ENCODE measurements at places on chromosomes 11 and 22.

GRCh38 chr11:69249311-69250185 is 44.4 kb upstream of the MYEOV start:
- DNase-seq = no peak

GRCh38 chr11:94647926-94648325 is 80.8 kb downstream of the PIWIL4 start:
- no peak for DNase-seq

DNA sequence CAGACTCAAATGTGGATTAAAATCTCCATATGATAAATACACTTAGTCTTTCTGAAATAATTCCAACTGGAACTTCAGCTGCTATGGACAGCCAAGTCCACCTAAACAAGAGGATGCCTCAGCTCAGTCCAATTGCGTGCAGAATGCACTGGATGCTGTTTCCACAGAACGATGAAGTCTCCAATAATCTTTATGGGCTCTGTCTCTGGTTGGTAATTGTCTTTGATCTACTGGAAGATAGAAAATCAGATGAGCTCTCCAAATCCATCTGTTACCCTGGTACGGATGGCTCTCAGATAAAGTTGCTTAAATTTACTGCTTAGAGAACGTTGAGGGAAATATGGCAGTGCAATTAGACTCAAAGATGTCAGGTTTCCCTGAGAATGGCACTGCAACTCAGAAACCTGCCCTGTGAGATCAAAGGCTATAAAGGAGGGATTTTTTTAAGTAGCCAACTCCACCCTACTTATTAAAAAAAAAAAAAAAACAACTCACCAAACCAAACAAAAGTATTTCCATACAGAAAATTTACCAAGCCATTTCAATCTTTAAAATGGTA is 859 bp upstream of the BIRC3 start:
- DNase-seq = no peak

DNA sequence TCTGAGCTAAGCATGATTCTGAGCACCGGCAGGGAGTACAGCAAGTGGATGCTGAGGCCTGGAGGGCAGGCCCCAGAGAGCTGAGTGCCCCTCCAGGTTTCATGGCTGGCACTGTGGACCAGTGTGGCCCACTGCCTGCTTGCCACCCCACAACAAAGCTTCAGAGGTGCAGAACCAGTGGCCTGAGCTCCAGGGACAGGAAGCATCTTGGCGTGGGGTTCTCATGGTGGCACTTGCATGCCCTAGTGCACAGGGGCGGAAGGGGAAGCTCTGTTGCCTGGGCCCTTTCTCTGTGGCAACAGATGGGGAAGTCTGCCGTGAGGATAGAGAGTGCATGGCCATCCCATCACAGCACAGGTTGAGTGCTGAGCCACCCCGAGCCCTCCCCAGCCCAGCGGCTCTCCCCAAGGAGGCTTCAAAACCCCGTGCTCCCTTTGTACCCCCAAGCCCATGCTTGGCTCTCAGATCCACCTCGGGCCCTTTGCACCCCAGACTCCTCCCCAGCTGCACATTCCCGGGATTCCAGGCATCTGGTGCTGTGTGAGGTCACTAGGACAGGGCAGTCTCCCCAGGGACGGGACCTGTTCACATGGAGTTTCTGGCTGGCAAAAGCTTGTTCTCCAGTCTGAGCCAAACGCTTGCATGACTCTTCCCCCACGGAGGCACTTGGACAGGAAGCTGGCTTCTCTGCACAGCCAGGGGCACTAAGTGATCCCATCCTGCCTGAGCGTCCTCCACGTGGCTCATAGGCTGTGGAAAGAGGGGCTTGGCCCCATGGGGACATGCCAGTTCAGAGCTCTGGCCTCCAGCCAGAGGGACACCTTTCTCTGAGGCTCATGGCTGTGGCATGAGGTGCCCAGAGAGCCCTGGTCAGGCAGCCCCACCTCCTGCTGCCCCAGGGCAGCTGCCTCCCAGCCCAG is 4.2 kb downstream of the SLC25A1 start:
- DNase-seq = no peak

DNA sequence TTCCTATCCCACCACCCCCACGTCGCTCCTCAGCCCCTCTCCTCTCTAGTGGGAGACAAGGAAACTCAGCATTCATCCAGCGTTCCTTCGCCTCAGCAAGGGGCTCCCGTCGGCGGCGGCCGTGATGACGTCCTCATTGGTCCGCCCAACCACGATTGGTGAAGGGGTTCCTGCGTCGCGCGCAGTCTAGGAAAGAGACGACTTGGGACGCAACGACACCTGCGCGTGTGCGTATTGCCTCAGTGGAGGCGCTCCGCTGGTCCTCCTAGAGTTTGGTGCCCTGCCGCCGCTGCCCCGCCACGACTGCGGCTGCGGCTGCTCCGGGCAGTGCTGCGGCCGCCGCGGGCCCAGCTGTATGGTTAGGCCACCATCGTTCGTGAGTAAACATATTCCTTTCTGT is 56.6 kb downstream of the CCDC81 start:
- no peak for DNase-seq

DNA sequence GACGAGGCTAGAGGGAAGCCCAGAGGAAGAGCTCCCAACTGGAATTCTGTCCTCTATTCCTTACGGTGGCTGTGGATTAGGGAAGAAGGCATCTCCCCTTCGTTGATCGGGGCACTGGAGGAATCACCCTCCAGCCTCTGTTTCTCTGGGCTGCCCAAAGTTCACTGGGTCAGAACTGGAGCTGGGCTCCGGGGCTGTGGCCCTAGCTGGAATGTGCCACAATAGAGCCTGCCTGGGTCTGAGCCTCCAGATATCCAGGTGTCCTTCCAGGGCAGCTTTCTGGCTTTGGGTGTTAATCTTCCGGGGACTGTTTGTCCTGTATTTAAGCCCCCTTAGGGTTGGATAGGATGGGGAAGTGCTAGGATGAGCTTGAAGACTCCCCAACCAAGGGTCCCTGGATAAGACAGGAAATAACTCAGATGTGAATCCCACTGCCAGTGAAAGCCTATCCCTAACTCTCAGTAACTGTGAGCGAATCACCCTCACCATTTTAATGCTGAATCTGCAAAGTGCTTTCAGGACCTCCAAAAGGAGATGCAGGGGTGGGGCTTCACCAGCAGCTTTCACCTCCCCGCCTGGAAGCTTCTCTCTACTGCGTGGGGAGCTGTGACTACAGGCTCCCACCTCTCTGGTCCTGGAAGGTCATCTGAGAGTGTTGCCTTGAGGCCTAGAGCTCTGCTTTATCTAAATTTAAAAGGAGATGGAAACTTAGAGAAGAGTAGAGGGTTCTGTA is 9.5 kb downstream of the YPEL4 start:
- DNase-seq = no peak

- DNase-seq = no peak
Observed at GRCh38 chr11:68523743-68524142, 63.2 kb downstream of the PPP6R3 start.

GRCh38 chr11:4466871-4467442 is 15.5 kb upstream of the OR52K1 start:
- DNase-seq = no peak

DNA sequence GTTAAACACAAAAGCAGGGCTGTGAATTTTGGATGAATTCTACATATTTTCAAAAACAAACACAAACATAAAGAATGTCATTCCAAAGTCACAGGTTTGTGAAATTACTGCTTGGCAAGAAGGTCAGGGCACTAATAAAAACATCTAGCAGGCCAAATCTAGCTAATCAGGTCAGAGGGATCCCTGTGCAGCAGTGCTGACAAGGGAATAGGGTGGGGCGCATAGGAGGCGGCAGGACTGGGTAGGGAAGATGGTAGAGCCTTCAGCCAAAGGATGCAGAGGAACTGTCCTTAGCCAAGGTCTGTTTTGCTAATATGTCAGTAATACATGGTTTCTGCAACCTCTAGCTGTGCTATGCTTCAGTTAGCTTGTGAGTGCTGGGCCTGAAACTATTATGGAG is 396.6 kb downstream of the TENM4 start:
- no peak for DNase-seq

DNA sequence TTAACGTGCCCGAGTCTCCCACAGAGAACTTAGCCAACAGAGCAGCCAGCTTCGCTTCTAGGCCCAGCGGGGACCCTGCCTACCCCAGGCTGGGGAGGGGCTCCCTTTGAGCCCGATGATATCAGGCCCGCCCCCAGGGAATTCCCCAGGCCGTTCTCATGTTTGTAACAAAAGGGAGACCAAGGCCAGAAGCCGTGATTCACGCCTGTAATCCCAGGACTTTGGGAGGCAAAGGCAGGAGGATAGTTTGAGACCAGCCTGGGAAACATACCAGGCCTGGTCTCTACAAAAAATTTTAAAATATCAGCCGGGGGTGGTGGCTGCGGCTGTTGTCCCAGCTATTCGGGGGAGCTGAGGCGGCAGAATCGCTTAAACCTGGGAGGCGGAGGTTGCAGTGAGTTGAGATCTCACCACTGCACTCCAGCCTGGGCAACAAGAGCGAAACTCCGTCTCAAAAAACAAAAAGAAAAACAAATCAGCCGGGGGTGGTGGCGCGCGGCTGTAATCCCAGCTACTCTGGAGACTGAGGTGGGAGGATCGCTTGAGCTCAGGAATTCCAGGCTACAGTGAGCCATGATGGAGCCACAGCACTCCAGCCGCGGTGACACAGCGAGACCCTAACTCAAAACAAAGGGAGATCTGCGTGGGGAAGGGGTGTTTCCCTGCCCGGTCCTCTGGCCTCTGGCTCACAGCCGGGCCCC is 1.7 kb downstream of the DRD4 start:
- DNase-seq = no peak

DNA sequence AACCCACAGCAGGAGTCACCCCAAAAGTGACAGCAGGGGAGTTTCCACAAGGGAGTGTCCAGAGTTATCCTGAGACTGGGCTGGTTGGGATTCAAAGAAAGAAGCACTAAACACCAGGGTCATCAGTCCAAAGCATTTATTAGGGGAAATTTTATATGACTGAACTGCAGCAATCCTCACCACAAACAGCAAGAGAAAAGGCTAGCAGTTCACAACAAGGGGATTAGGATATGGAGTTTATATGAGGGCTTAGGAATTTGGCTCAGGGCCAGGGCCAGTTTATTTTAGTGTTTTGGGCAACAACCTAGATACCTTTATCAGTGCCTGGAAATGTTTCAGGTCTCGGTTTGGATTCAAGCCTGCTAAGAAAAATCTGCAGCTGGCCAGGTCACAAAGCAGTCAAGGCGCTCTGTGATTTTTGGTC is 4.6 kb upstream of the TMEM126A start:
- DNase-seq = no peak

DNA sequence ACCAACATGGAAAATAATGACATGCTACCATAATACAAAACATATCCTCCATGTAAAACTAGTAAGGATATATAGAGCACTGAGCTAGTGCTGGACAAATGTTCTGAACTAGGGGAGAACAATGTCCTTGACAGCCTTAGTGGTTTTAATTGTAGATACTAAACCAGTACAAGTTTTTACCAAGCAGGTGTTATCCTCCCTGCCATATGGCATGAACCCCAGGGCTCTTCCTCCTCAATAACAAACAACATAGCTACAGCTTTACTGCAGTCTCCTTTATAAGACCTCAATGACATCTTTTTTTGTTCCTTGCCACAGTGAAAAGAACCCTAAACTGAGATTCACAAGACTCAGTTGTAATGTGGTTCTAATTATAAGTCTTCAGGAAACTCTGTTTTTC is 70.2 kb upstream of the GDPD4 start:
- DNase-seq = no peak

GRCh38 chr11:134366254-134366653 is 34.5 kb downstream of the GLB1L2 start:
- DNase-seq = no peak

DNA sequence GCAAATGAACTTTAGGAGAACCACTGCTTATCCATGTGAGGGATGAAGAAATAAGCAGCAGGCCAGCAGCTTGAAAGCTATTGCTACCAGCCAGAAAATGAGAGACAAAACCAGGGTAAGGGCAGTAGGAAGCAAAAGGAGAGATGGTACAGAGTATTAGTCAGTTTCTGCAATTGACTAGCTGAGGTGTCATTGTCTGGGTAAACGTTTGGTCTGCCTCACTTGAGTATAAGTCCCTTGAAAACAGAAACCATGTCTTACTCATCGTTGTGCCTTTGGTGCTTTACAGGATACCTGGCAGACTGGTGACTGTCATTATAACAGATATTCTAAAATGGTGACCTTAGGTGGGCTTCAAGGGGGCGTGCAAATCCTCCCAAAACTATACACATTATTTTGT is 63.9 kb upstream of the USP47 start:
- no peak for DNase-seq

GRCh38 chr11:96875712-96876111 is 485.9 kb downstream of the JRKL start:
- DNase-seq = no peak

DNA sequence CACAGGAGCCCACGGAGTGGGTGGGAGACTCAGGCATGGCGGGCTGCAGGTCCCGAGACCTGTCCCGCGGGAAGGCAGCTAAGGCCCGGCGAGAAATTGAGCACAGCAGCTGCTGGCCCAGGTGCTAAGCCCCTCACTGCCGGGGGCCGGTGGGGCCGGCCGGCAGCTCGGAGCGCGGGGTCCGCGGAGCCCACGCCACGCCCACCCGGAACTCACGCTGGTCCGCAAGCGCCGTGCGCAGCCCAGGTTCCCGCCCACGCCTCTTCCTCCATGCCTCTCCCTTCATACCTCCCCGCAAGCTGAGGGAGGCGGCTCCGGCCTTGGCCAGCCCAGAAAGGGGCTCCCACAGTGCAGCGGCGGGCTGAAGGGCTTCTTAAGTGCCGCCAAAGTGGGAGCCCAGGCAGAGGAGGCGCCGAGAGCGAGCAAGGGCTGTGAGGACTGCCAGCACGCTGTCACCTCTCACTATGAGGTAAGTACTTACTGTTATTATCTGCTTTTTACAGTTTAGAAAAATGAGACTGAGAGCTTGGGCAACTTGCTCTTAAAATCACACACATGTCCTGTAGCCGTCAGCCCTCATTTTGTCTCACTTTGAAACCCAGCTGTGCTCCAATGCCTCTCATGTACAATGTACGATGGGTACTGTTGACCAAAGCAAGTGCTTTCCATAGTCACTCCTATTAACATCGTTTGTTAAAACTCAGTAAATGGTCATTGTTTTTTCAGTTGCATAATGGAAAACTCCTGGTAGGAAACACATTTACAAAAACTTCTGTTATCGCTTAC is 12.2 kb upstream of the OR10D3 start:
- DNase-seq = no peak

DNA sequence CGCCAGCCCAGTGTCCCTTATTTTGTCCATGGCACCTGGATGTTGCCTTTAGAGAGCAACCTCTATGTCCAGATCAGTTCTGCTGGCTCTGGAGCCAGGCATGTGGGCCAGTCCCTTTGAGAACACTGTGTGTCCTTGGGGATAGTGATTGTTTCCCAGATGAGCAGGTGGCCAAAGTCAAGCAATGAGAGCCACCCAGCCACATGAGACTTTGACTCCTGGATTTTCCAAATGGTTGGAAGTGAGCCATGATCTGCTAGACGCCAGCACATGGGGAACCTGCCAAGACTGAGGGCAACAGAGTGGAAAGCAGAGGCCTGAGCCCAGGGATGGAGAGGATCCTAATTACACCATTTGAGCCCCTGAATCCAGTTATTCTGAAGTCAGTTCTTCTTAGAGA is 479.8 kb downstream of the OPCML start:
- no peak for DNase-seq

- DNase-seq = no peak
Observed at GRCh38 chr22:41875531-41876270, 39.2 kb downstream of the SHISA8 start.

GRCh38 chr11:119975561-119976152 is 162.3 kb downstream of the TRIM29 start:
- DNase-seq = no peak

All from stimulated activated CD4-positive, alpha-beta T cell treated with anti-CD3 and anti-CD28 coated beads, Interleukin-15, amount 100 ng/mL, for 1 hour (primary cell).